8988T (cell line): ENCODE measurements at places on chromosomes 3 and 15.

- DNase-seq, result no peak
These were observed 20.8 kb downstream of the PIK3CA start for GRCh38 chr3:179168918-179169317.

- DNase-seq, result no peak
These were observed 332.4 kb upstream of the PPP2R3A start for GRCh38 chr3:135633078-135633477.

DNA sequence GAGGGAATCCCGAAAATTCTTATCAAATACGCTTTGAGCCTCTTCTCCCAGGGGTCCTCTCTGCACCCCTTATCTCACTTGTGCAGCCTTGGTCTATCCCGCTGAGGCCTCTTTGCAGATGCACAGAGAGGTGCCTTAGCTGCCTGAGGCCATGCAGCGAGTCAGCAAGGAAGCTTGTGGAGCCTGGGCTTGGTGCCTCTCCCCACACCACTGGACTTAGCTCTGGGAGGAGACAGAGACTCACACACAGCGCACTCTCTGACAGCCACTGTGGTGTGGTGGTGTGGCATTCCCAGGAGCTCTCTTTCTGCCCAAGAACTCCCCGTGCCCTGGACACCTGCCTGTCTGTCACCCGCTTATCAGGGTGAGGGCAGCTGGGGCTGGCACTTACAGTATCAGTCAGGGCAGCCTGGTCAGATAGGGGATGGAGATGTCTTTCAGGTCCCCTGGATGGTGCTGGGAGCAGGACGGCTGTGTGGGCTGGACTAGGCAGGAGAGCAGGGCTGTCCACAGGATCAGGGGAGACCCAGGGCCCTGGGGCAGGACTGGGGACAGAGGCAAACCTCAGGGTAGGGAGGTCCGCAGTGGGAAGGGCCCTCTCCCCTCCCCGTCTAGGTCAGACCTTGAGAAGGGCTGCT lies 10.2 kb upstream of the LINGO1 start:
- no peak for DNase-seq

- DNase-seq, result no peak
These were observed 178.6 kb upstream of the LYSMD4 start for GRCh38 chr15:99911816-99912215.

- DNase-seq, result no peak
These were observed 29.8 kb upstream of the APOD start for GRCh38 chr3:195613468-195614069.

- DNase-seq, result no peak
These were observed 28.2 kb downstream of the SLCO3A1 start for GRCh38 chr15:91881569-91882297.

DNA sequence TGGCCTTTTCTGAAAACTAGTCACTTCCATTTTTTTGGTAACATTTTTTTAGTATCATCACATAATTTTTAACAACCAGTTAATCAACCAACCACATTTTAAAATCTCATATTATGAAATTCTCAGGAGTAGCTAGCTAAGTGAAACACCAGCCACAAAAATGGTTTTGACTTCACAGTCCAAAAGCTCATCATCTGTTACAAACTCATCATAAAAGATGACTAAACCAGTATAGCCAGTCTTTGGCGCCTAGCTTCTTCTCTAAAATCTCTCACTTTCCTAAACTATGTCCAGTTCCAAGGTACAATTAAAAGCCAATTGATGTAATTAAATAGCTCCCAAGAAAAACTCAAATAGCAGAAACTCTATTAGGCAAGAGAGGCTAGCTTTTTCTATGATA lies 88.2 kb upstream of the ZNF385D start:
- no peak for DNase-seq

GRCh38 chr3:48270306-48270705 lies 29.4 kb downstream of the ZNF589 start:
- DNase-seq, result no peak

GRCh38 chr3:118168175-118168574 lies 866.5 kb downstream of the IGSF11 start:
- no peak for DNase-seq

GRCh38 chr15:23576061-23576460 lies 10.6 kb downstream of the MKRN3 start:
- DNase-seq, result no peak

DNA sequence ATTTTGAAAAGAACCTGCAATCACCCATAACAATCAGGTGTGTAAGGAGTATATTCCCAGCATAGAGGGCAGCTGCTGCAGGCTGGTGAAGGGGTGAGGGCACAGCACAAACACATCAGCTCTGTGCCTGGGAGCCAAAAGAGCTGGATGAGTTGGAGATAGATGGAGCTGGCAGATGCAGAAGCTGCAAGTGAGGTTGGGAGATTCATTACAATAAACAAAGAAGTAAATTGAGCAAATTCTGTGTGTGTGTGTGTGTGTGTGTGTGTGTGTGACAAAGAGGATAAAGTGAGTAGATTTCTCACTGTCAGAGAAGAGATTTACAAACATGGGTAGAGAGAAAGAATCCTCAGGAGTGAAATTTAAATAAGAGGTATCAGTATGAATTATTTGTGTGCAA lies 994.7 kb downstream of the EPHA3 start:
- DNase-seq, result no peak

DNA sequence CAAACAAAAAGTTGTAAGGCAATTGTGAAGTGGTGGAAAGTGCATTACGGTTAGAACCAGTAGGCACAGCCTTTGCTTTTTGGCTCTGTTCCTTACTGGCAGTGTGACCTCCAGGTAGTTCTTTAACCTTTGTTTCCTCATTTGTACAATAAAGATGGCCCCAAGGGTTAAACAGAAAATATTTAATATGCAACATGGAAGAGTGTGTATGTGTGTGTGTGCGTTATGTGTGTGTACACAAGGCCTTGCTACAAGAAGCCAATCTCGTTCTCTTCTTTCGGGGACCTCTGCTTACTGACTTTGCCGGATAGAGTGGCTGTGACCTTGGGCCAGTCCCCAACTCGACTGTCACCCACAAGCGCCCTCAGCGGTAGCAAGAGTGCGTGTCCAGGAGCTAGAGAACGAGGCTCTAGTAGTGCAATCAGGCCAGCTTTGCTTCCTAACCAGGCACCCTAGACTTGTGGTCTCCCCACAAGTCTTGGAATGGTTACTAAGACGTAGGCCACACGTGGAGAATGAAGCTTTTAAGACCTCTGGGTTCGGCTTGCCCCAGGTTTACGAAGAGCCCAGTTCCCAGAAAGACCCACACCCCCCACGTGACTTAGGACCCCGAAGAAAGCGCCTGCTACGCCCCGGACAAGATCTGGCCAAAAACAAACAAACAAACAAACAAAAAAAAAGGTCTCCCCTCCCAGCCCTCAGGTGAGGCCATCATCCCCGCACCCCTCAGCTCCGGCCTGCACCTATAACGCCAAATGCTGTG lies 593 bp downstream of the CIAO2A start:
- DNase-seq, result no peak

GRCh38 chr15:42068601-42069000 lies 25.8 kb downstream of the PLA2G4D start:
- DNase-seq, result no peak

GRCh38 chr3:82493858-82494257 lies 732.4 kb upstream of the GBE1 start:
- DNase-seq, result no peak

GRCh38 chr3:8776406-8776805 lies 7.0 kb upstream of the OXTR start:
- no peak for DNase-seq

GRCh38 chr15:67836955-67837354 lies 2.9 kb downstream of the RNU6-1 start:
- DNase-seq, result no peak

- no peak for DNase-seq
These were observed 517.5 kb upstream of the UBE2E2 start for GRCh38 chr3:22685597-22685996.

GRCh38 chr3:131491775-131492174 lies 11.0 kb downstream of the MRPL3 start:
- DNase-seq, result no peak

DNA sequence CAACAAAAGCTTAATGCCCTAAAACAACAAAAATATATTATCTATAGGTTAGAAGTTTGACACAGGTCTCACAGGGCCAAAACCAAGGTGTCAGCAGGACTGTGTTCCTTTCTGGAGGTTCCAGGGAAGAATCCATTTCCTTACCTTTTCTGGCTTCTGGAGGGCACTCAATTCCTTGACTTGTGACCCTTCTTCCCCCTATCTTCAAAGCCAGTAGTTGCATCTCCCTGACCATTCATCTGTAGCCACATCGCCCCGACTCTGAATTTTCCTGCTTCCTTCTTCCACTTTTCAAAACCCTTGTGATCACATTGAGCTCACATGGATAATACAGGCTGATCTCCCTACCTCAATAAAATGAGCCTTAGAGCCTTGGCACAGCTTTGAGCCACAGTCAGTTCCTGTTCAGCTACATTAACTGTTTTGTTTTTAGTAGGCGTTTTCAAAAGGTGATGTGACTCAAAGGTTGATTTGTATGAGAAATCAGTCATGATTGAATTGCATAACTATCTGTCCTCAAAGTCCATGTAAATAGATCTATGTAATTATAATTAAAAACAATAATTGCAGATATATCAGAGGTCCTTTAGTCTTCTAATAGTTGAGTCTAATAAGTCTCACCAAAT lies 12.4 kb downstream of the PFN2 start:
- no peak for DNase-seq

- DNase-seq, result no peak
These were observed 210.3 kb upstream of the TPM1 start for GRCh38 chr15:62832231-62832630.
